ENCODE measurements at places on chromosomes 5 and 9. TPM values are rescaled to one million over a fixed set of nuclear protein-coding genes. Genes with fewer than 3 reads are reported as not detected.
A peak's percentile ranks its signal among the peaks of the same experiment; 100 is the strongest.

DNA sequence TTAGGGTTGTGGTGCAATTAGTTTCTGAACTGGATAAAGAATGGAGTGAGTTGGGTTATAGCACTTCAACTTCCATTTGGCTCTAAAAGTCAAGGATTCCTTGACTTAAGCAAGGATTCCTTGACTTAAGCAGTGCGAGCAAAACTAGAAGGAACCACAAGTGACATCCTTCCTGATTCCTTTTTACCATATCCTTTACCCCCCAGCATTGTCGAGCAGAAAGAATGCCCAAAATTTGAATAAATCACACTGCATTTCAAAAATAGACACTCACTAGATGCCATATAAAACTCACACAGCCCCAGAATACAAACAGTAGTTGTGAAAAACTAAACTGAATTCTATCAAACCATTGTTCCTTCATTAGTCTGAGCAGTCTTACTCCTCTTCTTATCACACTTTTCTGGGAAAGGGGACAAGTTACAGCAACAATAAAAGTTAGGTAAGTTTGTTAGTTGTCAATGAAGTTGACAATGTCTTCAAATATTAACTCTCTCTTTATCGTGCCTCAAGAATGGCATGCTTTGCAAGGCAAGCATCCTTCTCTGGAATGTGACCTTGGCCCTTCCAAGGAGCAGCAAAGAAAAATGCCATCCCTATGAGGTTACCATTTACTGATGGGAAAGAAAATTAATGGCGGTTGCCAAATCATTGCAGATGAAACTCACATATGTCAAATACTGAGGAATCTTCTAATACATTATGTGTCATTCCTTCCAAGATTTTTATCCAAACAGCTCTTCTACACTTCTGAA is 273.3 kb upstream of the ANKRD55 start:
- no peaks in the 10 kb centered on the region for H3K36me3 ChIP-seq
- H3K27ac ChIP-seq = no peak overlapping the region
- peaks cover 18% of the 10 kb centered on the region for H3K4me1 ChIP-seq
- DNase-seq = no peak

The BRINP1 gene
- total RNA-seq = not detected

GRCh38 chr5:91632871-91633270 is 249.8 kb upstream of the ARRDC3 start:
- no peaks in the 10 kb centered on the region for H3K27me3 ChIP-seq
- H3K36me3 ChIP-seq = no peaks in the 10 kb centered on the region
- no peak for DNase-seq
- H3K27ac ChIP-seq = no peak overlapping the region

DNA sequence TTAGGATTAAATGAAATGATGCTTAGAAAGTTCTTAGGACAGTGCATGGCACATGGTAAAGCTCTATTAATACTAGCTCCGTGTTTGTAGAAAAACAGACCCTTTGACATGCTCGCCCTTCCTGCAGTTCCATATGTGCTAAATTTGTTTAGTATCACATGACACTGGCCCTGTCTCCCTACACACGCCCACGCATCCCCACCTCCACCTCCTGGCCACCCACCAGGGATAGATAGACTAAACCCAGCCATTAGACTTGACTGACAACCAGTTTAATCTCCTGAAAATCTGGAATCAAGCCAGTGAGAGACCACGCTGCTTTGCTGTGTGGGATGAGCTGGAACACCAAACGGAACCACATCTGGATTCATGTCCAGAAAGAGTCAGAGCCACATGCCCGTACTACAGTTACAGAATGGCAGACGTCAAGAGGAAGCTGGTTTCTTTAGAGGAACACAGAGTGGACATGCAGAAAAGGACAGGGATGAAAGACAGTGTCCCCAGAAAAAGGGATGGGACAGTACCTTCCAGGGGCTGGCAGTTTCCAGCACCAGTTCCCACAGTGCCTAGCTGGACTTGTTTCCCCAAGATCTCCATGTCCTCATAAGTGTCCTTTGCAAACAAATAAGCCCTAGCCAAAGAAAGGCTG is 186.1 kb downstream of the PDZD2 start:
- no peak overlapping the region for H3K27ac ChIP-seq
- no peaks in the 10 kb centered on the region for H3K4me1 ChIP-seq
- no peak overlapping the region for H3K4me3 ChIP-seq
- H3K27me3 ChIP-seq = peaks cover 5% of the 10 kb centered on the region

The CDC25C gene
- 9.0 TPM for total RNA-seq

DNA sequence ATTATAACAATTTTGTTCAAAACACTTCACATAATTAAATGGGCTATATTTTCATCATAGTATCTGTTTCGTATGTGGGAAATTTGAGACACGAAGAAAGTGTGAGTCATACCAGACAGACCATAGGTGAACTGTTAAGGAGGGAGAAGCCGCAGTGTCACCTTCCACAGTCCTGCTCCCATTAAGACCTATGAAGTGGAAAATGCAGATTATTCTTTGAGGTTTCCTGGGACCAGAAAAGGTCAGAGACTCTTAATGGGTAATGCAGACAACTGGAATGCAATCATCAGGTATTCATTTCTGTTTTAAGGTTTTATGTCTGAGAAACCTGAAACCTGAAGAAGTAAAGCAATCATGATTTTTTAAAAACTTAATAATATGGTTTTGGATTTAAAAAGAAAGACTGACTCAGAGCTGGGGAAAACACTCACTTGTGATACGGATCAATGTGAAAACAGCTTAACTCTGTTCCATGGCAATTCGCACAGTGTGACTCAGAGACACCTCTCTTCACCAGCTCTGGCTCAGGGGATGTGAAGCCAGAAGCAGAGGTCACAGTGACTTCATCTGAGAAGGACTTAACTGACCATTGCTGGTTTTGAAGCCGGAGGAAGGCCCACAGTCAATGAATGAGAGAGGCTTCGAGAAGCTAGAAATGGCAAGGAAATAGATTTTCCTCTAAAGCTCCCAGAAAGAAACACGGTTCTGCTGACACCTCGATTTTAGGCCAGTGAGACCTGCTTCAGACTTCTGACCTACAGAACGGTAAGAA is 17.2 kb upstream of the GCNT1 start:
- no peaks in the 10 kb centered on the region for H3K27me3 ChIP-seq
- DNase-seq = peak; percentile 19
- peak overlapping the region; percentile 88 for H3K4me3 ChIP-seq

GRCh38 chr9:38651400-38652042 is 31.1 kb upstream of the ANKRD18A start:
- H3K27me3 ChIP-seq = peaks cover 9% of the 10 kb centered on the region
- no peak overlapping the region for H3K4me3 ChIP-seq

The ZNF879 gene
- total RNA-seq = 2.3 TPM

DNA sequence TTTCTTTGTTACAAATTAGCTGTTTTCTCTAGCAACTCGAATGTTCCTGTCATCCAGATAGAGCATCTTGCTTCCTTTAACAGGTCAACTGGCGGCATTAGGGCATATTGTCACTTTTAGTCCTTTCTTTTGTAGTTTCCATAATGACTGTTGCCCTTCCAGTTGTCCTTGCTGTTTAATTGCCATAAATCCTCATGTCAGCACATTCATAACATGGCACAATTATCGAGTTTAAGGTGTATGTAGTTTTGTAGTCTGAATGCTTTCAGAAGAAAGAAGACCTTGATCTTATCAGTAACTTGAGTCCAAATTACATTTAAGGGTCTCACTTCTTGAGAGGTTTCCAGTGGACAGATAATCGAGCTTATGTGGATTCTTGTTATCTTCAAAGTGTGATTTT is 161.7 kb upstream of the CDH12 start:
- H3K4me3 ChIP-seq = no peak overlapping the region
- H3K27ac ChIP-seq = no peak overlapping the region
- no peaks in the 10 kb centered on the region for H3K36me3 ChIP-seq
- H3K27me3 ChIP-seq = no peaks in the 10 kb centered on the region
- H3K4me1 ChIP-seq = no peaks in the 10 kb centered on the region

The CD14 gene
- 0.39 TPM for total RNA-seq

The ENHO gene
- not detected for total RNA-seq

GRCh38 chr9:92001244-92001643 is 51.2 kb upstream of the ROR2 start:
- H3K27ac ChIP-seq = no peak overlapping the region
- H3K4me1 ChIP-seq = no peaks in the 10 kb centered on the region
- H3K27me3 ChIP-seq = peaks cover 11% of the 10 kb centered on the region
- DNase-seq = no peak
- no peaks in the 10 kb centered on the region for H3K36me3 ChIP-seq

- H3K4me3 ChIP-seq = no peak overlapping the region
- no peaks in the 10 kb centered on the region for H3K36me3 ChIP-seq
- H3K4me1 ChIP-seq = no peaks in the 10 kb centered on the region
- no peak overlapping the region for H3K27ac ChIP-seq
Measured at GRCh38 chr5:15889001-15889400, 290.6 kb downstream of the MARCHF11 start.

GRCh38 chr9:91625331-91625730 is 201.7 kb upstream of the NFIL3 start:
- DNase-seq = no peak
- H3K4me1 ChIP-seq = peaks cover 2% of the 10 kb centered on the region
- H3K27ac ChIP-seq = no peak overlapping the region
- peaks cover 49% of the 10 kb centered on the region for H3K27me3 ChIP-seq
- H3K4me3 ChIP-seq = no peak overlapping the region

The DMRT2 gene
- 1.2 TPM for total RNA-seq

DNA sequence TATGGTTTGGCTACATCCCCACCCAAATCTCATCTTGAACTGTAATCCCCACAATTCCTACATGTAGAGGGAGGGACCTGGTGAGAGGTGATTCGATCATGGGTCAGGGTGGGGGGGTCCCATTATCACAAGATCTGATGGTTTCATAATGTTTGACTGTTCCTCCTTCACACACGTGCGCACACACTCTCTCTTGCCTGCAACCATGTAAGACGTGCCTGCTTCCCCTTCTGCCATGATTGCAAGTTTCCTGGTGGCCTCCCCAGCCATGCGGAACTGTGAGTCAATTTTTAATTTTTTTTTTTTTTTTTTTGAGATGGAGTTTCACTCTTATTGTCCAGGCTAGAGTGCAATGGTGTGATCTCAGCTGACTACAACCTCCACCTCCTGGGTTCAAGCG is 27.0 kb downstream of the FAM169A start:
- no peak overlapping the region for H3K4me3 ChIP-seq
- H3K27ac ChIP-seq = no peak overlapping the region
- no peaks in the 10 kb centered on the region for H3K27me3 ChIP-seq
- no peaks in the 10 kb centered on the region for H3K4me1 ChIP-seq

The IL17B gene
- not detected for total RNA-seq

GRCh38 chr9:91421971-91422757 is 1.5 kb downstream of the NFIL3 start:
- H3K4me3 ChIP-seq = peak overlapping the region; percentile 100
- H3K27ac ChIP-seq = peak overlapping the region; percentile 99
- no peaks in the 10 kb centered on the region for H3K27me3 ChIP-seq
- peaks cover 53% of the 10 kb centered on the region for H3K4me1 ChIP-seq
- DNase-seq = peak; percentile 15

DNA sequence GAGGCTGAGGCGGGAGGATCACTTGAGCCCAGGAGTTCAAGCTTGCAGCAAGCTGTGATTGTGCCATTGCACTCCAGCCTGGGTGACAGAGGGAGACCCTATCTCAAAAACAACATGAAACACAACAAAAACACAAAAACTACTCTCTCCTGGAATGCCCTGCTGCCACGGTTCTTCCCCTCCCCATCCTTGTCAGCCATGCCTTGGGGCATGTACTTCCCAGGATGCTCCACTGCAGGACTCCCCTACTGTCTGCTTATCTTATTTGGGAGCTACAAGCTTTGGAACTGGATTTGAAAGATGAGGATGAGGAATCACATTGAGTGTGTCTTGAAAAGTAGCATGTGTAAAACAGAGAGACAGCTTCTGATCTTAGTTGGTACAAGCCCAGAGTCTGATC is 40.1 kb upstream of the KIAA1958 start:
- H3K36me3 ChIP-seq = no peaks in the 10 kb centered on the region
- no peak overlapping the region for H3K4me3 ChIP-seq
- H3K27me3 ChIP-seq = no peaks in the 10 kb centered on the region

DNA sequence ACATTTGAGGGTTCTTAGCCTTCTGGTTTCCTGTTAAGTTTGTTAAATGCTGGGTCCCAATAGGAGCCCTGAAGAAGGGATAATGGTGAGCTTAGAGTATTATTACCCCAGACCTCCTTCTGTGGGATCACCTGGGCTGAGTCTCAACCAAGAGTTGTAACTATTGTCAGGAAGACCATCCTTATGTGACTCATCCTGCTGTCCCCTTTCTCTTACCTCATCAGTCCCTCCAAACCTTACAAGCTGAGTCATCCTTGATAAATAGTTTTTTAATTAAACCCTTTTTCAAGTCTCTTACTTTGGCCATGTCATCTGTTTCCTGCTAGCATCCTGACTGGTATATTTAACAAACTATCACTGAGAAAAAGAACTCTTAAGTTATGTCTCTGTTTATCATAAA is 502.8 kb downstream of the LRRC70 start:
- no peak overlapping the region for H3K27ac ChIP-seq
- no peaks in the 10 kb centered on the region for H3K4me1 ChIP-seq
- no peaks in the 10 kb centered on the region for H3K27me3 ChIP-seq
- H3K4me3 ChIP-seq = no peak overlapping the region
- DNase-seq = no peak

The LIFR gene
- 0.25 TPM for total RNA-seq

All from activated T-helper 2 cell treated with anti-CD3 and anti-CD28 coated beads, Interferon-gamma antibody, Interleukin-2, Interleukin-4, amounts not matched to agents 10 μg/mL and 5 μg/mL and 100 μg/mL, durations not matched to agents 14 hours and 24 hours and 36 hours (primary cell).